ENCODE measurements at places on chromosomes 3 and 15.

DNA sequence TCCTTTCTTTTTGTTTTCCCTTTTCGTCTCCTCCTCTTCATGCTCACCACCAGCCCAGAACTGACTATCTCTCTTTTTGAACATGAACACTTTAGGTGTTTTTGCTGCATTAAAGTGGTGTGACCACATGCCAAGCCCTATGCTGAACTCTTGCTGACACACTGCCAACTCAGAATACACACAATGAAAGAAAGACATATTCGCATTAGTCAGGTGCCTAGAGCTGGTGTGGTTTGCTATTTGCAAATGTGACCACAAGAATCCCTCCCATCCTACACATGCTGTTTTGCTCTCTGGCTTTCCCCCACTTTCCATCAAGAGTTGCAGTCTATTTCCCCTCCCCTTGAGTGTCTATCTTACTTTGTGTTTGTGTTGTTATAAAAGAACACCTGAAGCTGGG is 967.8 kb upstream of the CFAP20DC start:
- peak overlapping the region; percentile 38 for H3K27ac ChIP-seq
- peaks cover 35% of the 10 kb centered on the region for H3K4me1 ChIP-seq
- H3K4me3 ChIP-seq: no peak overlapping the region
- H3K36me3 ChIP-seq: no peaks in the 10 kb centered on the region
- no peak for DNase-seq

- no peak overlapping the region for H3K4me3 ChIP-seq
- no peaks in the 10 kb centered on the region for H3K4me1 ChIP-seq
- no peak for DNase-seq
- no peaks in the 10 kb centered on the region for H3K27me3 ChIP-seq
- H3K27ac ChIP-seq: no peak overlapping the region
Observed at GRCh38 chr3:62145086-62145757, 228.1 kb downstream of the FEZF2 start.

GRCh38 chr3:126895178-126896066 is 87.5 kb upstream of the PLXNA1 start:
- H3K4me3 ChIP-seq: no peak overlapping the region
- H3K4me1 ChIP-seq: no peaks in the 10 kb centered on the region
- DNase-seq: no peak
- no peak overlapping the region for H3K27ac ChIP-seq
- no peaks in the 10 kb centered on the region for H3K27me3 ChIP-seq
- H3K36me3 ChIP-seq: no peaks in the 10 kb centered on the region

GRCh38 chr15:58066042-58066867 is 744 bp upstream of the ALDH1A2 start:
- H3K27me3 ChIP-seq: peaks cover 31% of the 10 kb centered on the region
- DNase-seq: no peak
- no peak overlapping the region for H3K27ac ChIP-seq
- H3K4me3 ChIP-seq: peak overlapping the region; percentile 54
- no peaks in the 10 kb centered on the region for H3K36me3 ChIP-seq

DNA sequence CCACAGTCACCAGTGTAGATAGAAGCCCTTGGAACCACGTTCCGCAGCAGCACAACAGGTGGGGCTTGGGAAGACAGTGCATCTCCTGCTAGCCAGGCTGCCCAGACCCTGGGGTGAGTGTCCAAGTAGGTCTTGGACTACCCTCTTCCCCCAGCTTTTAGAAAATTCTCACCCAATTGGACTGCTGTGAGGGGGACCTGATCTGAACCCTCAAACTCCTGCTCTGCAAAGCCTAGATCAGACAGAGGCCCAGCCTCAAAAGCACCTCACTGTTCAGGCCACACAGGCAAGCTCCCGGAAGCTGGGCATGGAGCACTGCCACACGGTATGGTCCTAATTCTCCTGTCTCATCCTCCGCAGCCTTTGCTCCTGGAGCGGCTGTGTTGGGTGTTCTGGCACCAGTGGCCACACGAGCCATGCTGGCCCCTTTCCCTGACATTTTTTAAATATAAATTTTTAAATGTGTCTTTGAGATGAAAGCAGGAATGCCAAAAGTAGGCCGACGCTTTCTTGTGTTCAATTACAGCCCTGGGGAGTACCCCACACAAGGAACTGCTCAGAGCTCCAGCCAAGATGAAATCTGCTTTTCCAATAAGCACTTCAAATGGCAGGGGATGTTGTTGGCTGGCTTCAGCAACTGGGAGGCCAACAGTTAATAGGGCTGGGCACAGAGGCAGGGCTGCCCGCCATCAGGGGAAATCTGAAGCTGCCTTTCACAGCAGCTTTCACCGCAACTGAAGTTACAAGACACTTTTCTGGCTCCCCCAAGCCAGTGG is 40.9 kb downstream of the CPN2 start:
- no peak overlapping the region for H3K27ac ChIP-seq
- DNase-seq: no peak
- peaks cover 26% of the 10 kb centered on the region for H3K4me1 ChIP-seq

DNA sequence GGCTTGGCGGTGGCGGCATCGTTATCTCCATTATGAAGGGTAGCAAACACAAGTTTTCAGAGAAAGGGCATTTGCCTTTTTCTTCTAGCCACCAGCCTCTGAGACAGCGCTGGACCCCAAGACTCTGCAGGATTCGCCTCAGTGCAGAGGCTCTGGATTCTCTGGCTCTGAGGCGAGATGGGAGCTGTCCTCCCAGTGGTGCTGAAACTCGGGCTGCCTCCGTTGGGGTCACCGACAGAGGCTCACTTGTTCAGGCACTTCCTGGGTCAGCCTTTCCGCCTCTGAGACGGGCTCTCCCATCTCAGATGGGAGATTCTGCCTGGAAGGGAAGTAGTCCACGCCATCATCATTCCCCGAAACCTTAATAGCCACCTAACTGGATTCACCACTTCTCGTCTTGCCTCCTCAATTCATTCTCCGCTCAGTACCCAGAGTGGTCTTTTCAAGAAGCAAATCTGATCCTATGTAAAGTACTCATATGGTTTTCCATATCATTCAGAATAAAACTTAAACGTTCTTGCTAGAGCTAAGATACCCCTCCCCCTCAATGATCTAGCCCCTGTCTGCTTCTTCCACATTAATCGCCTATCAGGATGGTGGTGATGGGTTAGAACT is 76.9 kb downstream of the RHCG start:
- H3K4me3 ChIP-seq: no peak overlapping the region
- peaks cover 34% of the 10 kb centered on the region for H3K27me3 ChIP-seq

DNA sequence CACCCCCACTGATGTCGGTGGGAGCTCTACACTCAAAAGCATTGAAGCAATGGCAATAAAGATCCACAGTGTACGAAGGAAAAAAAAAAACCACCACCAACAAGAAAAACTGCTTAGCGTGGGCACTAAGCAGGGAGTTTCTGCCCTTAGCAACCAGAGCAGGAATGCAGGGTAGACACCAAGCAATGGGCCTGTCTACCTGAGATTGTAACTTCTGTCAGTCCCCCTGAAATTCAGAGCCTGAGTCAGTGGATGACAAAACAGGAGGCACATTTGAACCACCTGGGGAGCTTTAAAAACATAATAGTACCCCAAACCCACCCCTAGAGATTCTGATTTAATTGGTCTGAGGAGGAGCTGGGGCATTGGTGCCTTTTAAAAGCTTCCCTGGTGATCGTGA is 275.2 kb downstream of the SATB1 start:
- no peaks in the 10 kb centered on the region for H3K36me3 ChIP-seq
- H3K27me3 ChIP-seq: no peaks in the 10 kb centered on the region
- H3K4me1 ChIP-seq: no peaks in the 10 kb centered on the region
- DNase-seq: no peak
